ENCODE measurements at places on chromosomes 12 and 14. TPM values are rescaled to one million over a fixed set of nuclear protein-coding genes. Genes with fewer than 3 reads are reported as not detected.

DNA sequence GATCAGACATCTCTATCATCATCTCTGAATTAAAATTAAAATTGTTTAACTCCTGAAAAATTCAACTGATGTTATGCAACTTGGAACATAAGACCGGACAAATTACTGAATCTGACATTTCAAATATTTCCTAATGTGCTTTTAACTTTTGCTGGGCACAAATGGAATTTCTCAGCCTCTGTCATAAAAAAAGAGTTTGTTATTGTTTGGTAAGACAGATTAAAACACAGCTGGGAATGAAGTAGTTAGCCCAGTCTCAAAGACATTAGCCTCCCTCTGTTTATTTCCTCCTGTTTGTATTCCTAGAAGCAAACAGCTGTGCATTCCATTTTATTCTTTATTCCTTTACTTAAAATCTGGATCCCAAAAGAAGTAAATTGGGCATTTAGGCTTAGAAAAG lies 29.4 kb downstream of the PLEKHA5 start:
- no peaks in the 10 kb centered on the region for H3K27me3 ChIP-seq
- no peak for DNase-seq
- H3K4me3 ChIP-seq: no peak overlapping the region
- H3K27ac ChIP-seq: no peak overlapping the region
- H3K36me3 ChIP-seq: no peaks in the 10 kb centered on the region

GRCh38 chr14:52780893-52781292 lies 10.5 kb downstream of the GNPNAT1 start:
- no peak overlapping the region for H3K27ac ChIP-seq
- DNase-seq: no peak
- H3K4me3 ChIP-seq: no peak overlapping the region
- no peaks in the 10 kb centered on the region for H3K4me1 ChIP-seq

DNA sequence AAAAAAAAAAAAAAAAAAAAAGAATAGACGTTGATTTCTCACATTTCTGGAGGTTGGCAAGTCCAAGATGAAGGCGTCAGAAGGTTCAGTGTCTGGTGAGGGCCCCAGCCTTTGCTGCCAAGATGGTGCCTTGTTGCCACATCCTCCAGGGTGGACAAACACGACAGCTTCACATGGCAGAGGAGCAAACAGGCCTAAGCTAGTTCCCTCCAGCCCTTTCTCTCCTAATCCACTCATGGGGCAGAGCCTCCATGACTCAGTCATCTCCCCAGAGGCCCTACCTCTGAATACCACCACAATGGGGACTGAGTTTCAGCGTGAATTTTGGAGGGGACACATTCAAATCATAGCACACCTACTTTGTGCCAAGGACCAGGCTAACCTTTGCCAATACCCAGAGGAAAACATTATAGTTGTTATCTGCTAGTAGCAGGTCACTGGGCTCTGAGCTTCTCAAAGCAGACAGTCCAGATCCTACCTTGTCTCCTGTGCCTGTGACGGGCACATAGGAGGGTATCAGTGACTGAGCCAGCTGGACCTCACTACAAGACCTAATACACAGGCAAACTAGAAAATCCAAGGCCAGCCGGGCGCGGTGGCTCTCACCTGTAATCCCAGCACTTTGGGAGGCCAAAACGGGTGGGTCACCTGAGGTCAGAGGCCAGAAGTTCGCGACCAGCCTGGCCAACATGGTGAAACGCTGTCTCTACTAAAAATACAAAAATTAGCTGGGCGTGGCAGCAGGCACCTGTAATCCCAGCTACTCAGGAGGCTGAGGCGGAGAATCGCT lies 10.5 kb upstream of the BCL11B start:
- H3K4me3 ChIP-seq: no peak overlapping the region
- peak; percentile 22 for DNase-seq
- peaks cover 6% of the 10 kb centered on the region for H3K4me1 ChIP-seq
- no peaks in the 10 kb centered on the region for H3K27me3 ChIP-seq
- no peaks in the 10 kb centered on the region for H3K36me3 ChIP-seq

GRCh38 chr12:32179011-32179395 lies 72.4 kb downstream of the BICD1 start:
- DNase-seq: no peak
- no peak overlapping the region for H3K4me3 ChIP-seq
- no peaks in the 10 kb centered on the region for H3K27me3 ChIP-seq
- peaks cover 9% of the 10 kb centered on the region for H3K4me1 ChIP-seq

DNA sequence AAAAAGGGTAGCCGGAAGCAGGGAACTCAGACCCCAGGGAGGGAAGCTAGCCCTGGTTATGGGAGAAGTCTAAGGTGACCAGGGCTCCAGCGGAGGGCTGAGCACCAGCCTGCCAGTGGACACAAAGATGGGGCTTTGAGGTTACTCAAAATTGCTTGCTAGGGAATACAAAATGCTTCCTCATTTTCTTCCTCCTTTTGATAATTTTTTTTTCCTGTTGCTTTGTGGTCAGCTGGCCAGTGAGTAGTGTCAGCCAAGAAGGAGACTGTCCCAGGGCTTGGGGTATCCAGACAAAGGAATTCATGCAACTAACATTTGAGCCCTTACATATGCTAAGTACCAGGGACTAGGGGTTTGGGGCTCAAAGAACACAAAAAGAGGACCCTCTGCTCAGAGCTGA lies 206.2 kb downstream of the PPM1H start:
- H3K27me3 ChIP-seq: no peaks in the 10 kb centered on the region
- no peak for DNase-seq
- H3K4me1 ChIP-seq: peaks cover 15% of the 10 kb centered on the region
- H3K4me3 ChIP-seq: no peak overlapping the region

GRCh38 chr12:22740656-22741355 lies 115.8 kb downstream of the ETNK1 start:
- no peak for DNase-seq
- no peak overlapping the region for H3K27ac ChIP-seq
- no peaks in the 10 kb centered on the region for H3K4me1 ChIP-seq
- no peaks in the 10 kb centered on the region for H3K27me3 ChIP-seq

DNA sequence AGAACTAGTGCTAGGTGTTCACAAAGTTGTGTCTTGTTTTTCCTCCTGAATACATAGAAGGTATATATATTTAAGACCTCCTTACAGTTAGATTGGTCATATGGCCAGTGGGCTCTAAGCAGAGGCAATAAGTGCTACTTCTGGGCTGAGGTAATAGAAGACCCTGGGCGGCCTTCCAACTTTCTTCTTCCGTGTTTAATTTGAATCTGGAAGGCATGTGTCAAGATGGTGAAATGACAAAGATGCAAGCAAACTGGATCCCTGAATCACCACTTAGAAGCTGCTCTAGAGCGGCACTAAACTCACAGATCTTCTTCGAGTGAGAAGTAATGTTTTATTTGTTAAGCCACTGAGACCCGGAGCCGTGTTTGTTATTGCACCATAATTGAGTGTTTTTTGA lies 201.0 kb upstream of the GZMB start:
- no peak for DNase-seq
- no peaks in the 10 kb centered on the region for H3K4me1 ChIP-seq
- no peak overlapping the region for H3K4me3 ChIP-seq
- H3K27me3 ChIP-seq: no peaks in the 10 kb centered on the region

DNA sequence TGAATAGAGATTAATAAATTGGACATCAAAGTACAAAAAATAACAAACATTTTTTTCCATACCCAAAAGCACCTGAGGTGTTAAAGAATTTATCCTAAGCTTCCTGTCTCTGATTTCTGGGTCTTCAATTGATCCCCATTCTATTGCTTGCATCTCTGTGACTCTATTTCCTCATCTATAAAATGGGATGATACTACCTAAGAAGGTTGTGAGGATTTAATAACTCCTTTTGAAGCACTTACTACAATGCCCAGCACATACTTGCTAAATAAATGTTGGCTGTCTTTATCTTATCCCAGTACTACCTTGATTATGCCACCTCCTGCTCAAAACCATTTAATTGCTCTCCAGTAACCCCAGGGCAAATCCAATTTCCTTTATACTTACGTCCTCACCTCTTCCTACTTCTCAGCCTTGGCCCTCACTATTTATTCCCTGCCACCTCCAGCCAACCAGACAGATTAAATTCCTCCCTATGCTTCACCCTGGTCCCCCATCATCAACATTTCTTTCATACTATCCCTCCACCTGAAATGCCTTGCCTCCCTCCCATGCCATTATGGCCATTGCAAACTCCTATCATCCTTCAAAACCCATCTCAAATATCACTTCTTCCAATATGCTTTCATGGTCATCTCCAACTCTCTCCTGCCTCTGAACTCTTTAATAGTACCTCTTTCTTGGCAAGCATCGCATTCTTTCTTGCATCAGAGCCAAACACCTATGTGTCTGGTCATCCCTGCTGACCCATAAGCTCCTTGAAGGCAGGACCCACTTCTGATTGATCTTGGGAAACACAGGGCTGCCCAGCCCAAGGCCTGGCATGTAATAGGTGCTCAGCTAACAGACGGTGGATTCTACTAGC lies 7.9 kb upstream of the ASIC1 start:
- DNase-seq: no peak
- H3K36me3 ChIP-seq: no peaks in the 10 kb centered on the region
- no peak overlapping the region for H3K4me3 ChIP-seq

DNA sequence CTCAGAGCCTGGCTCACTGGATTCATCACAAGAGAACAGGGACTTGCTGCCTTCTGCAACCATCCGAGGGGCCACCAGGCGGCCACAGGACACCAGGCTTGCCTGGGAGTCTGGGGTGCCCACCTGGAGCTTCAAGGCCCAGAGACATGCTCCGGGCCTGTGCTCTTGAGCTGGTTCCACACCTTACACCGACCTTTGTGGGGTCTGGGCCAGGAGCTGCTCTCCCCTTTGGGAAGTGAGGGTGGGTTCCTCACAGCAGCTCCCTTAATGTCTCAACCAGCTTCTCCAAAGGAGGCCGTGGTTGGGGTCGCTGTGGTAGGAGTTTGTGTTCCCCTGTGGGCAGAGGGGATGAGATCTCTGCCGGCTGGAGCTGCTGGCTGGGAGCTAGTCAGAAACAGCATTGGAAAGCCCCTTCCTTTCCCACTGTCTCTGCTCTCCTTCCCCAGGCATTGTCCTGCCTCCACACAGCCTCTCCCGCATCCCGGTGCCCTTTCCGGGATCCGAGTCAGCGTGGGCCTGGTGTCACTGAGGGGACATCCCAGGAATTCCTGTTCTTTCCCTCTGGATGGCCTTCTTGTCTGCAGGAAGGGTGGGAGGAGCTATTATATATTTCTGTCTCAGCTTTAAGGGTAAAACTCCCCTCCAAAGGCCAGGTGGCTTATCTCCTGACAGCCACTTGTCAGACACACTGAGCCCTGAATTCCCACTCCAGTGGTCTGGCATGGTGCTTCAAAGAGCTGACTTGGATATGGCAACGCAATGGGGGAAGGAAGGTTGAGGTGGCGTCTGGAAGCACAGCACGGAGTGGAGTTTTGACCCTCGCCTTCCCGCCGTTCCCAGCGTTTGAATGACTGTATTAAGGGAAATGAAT lies 5.1 kb upstream of the PAPLN start:
- H3K4me1 ChIP-seq: peaks cover 6% of the 10 kb centered on the region
- no peak overlapping the region for H3K4me3 ChIP-seq
- H3K27ac ChIP-seq: no peak overlapping the region
- H3K27me3 ChIP-seq: peaks cover 3% of the 10 kb centered on the region
- no peaks in the 10 kb centered on the region for H3K36me3 ChIP-seq
- peak; percentile 81 for DNase-seq

DNA sequence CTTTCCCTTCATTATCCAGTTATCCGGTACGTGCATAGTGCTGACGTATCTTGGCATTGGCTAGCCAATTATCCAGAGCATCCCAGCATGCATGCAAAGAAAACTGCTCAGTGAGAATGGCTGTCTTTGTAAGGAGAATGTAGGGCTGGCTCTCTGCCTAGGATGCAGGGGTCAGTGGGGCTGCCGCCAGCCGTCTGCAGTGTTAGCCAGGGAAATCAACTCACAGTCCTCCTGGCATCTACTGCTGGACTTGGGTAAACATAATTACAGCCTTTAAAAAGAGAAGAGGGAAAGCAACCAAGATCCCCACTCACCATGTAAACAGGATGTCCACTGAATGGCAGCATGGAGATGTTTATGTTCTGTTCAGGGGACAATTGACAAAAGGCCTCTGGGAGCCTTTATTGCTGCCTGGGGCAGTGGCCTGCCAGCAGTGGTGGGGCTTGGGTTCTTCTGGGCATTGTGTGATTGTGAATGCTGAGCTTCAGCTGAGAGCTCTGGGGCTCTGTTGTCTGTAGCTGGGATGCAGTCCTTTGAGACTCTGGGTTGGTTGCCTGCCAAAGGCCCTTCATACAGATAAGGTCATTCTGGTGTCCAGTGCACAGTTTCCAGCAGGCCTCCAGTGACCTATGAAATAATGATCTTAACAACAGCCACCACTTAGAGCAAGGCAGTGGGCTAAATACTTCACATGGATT lies 121.8 kb downstream of the TBC1D30 start:
- H3K4me1 ChIP-seq: no peaks in the 10 kb centered on the region
- H3K36me3 ChIP-seq: no peaks in the 10 kb centered on the region
- no peak overlapping the region for H3K27ac ChIP-seq

- H3K36me3 ChIP-seq: 0 out of 2 replicates have a peak, but pooled peaks cover 4% of the 10 kb centered on the region
- no peak within 1 kb of the TSS for H3K27ac ChIP-seq
- peaks cover 50% of the 10 kb centered on the region for H3K27me3 ChIP-seq
Measured at GRCh38 chr14:104794993-104795780, at the start of gene AKT1. Gene AKT1 (minus strand): TSS chr14:104795748. CDS start chr14:104792643, 3,105 bp downstream.

DNA sequence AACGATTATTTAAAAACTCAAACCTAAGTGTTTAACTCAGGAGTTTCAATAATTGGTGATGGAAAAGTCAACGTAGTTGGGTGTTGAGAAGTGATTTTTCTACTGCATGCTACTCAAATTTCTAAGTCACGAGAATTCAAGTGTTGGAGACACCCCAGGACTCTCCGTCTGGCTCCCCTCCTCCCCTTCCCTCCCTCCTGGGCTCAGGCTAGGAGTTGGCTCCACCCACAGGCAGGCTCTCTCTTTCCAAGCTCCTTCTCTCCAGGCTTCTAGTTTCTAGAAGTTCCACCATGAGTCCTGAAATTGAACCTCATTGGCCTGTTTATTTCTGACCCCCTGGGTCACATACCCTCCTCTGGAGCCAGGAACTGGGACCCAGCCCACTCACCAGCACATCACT lies 73.0 kb downstream of the TMEM132D start:
- H3K4me1 ChIP-seq: peaks cover 5% of the 10 kb centered on the region
- DNase-seq: no peak
- no peak overlapping the region for H3K4me3 ChIP-seq
- no peaks in the 10 kb centered on the region for H3K36me3 ChIP-seq

DNA sequence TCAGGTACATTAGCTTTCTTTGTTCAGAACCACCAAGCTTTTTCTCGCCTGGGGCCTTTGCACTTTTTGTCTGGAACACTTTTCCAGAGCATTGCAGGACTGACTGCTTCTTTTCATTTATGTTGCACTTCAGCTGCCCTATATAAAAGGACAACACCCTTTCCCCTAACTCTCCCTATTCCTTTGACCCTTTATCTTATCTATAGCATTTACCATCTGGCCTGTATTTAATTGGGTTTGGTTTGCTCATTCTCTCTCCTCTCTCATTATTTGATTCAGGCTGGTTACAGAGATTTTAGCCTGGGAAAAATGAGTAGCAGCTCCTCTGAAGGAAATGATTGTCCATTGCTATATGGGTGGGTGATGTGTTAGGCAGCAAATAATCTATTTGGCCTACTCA lies 165.4 kb downstream of the KICS2 start:
- no peak overlapping the region for H3K4me3 ChIP-seq
- no peaks in the 10 kb centered on the region for H3K27me3 ChIP-seq
- no peak overlapping the region for H3K27ac ChIP-seq
- no peak for DNase-seq
- no peaks in the 10 kb centered on the region for H3K36me3 ChIP-seq
- no peaks in the 10 kb centered on the region for H3K4me1 ChIP-seq

IQSEC3 gene
- total RNA-seq: 3.6 TPM

A2ML1 gene
- total RNA-seq: 10.3 TPM

TAS2R7 gene
- total RNA-seq: not detected

OTOGL gene
- 0.31 TPM for total RNA-seq

LRRC10 gene
- not detected for total RNA-seq

CEP128 gene
- total RNA-seq: 17.0 TPM
